ENCODE measurements at places on chromosomes 2 and 18.

GRCh38 chr2:134739879-134740301 lies 21.1 kb upstream of the TMEM163 start:
- DNase-seq: no peak

DNA sequence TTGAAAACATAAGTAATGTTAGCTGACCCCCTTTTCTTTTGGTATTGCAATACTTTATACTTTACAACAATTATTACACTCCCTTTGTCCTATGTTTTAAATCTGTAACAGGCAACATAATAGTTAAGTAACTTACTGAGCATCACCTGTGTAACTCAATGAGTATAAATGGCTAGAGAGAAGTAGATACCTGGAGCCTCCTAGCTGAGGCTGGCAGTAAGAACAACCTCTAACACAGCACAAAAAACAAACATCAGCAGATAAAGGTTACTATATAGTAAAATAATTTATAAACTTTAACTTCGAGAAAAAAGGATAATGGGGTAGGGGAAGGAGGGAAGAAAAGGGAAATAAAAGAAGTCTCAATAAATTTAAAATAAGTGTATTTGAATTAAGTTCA lies 73.1 kb upstream of the ST8SIA5 start:
- DNase-seq: no peak

DNA sequence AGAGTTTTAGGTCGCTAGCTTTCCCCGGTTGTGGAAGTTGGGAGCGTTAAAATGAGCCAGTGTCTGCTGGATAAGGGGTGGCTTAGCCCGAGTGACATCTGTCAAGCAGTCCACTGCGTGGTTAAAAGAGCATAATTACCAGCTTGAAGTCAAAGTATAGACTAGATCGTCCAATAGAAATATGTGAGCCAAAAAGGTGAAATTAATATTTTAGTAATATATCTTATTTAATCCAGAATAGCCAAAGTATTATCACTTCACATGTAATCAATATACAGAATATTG lies 654 bp downstream of the COMMD1 start:
- no peak for DNase-seq

- no peak for DNase-seq
These were observed 141.4 kb downstream of the CYP26B1 start for GRCh38 chr2:72006188-72006736.

DNA sequence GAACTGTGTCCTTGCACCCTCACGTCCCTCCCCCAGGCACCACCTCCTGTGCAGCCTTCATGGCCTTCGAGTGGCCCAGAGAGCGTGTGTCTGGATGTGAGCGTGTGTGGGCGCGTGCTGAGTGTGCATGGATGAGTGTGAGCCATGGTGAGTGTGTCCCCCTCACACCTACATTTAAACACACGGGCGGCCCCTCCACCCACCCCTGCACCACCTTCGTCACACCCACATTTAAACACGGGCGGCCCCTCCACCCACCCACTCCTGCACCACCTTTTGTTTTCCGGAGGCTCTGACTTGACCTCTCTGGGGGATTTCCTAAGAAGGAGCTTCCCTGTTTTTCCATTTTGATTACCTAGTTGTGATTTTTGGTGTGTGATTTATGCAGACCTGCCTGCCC lies 17.8 kb downstream of the DTYMK start:
- no peak for DNase-seq

DNA sequence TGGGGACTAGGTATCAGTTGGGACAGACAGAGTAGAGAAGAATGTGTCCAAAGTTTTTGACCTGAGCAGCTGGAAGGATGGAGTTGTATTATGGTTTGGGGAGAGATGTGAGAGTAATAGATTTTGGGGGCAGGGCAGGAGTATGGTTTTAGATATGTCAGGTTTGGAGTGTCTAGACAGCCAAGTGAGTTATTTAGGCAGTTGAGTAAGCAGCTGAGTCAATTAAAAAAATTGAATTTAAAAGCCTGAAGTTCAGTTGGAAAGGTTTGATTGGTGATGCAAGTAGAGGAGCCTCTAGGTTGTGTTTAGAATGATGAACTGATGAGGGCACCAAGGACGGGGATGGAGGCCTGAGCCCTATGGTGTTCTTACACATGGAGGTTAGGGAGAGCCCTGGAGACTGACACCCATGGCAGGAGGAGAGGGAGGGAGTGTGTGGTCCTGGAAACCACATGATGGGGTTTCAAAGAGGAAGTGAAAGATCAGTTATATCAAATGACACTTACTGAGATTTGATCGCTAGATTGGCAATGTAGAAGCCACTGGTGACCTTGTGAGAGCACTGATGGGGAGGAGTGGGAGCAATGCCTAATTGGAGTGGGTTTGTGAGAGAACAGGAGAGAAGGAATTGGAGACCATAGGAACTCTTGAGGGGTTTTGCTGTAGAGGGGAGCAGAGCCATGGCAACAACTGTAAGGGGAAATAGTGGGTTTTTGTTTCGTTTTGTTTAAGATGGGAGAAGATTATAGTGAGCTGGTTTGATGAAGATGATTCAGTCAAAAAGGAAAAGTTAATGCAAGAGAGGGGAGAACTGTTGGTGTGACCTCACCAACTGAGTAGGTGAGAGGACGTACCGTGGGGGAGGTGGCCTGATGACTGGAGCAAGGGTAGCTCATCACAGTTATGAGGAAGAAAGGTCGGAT lies 10.3 kb downstream of the ITGA6 start:
- DNase-seq: no peak

GRCh38 chr2:102888514-102888913 lies 126.7 kb downstream of the TMEM182 start:
- no peak for DNase-seq

GRCh38 chr2:160380611-160381010 lies 113.0 kb downstream of the RBMS1 start:
- no peak for DNase-seq

DNA sequence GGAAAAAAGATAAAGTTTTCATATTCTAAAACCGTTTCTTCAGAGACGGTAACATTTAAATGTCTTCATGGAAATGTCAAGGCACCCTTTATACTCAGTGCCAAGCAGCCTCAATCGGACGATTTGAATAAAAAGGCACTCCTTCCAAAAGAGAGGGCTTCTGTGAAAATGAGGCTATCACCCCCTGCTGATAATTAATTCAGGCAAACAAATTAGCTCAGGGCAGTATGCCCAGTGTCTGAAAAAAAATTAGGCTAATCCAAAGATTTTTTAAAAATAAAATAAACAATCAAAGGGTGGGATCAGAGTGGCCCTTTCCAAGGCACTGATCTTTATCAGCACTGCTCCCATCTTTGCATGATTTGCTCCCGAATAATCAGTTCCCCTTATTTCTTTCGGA lies 151.0 kb upstream of the PID1 start:
- no peak for DNase-seq

- no peak for DNase-seq
These were observed 39.1 kb downstream of the EHBP1 start for GRCh38 chr2:62744603-62745002.

DNA sequence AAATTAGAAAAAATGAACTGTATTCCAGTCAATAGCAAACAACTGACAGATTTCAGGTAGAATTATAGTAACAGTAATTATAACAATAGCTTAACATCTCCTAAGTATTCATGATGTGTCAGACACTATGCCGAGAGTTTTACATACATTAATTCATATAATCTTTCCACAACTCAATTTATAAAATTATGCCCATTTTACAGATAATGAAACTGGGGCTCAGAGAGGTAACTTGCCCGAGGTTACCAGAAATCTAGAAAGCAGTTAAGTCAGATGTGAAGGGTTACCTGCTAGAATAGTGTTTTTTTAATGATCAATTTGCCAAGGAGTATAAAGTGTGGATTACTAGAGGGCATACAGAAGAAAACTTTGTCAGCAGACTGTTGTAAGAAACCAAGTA lies 12.2 kb downstream of the NBAS start:
- no peak for DNase-seq

DNA sequence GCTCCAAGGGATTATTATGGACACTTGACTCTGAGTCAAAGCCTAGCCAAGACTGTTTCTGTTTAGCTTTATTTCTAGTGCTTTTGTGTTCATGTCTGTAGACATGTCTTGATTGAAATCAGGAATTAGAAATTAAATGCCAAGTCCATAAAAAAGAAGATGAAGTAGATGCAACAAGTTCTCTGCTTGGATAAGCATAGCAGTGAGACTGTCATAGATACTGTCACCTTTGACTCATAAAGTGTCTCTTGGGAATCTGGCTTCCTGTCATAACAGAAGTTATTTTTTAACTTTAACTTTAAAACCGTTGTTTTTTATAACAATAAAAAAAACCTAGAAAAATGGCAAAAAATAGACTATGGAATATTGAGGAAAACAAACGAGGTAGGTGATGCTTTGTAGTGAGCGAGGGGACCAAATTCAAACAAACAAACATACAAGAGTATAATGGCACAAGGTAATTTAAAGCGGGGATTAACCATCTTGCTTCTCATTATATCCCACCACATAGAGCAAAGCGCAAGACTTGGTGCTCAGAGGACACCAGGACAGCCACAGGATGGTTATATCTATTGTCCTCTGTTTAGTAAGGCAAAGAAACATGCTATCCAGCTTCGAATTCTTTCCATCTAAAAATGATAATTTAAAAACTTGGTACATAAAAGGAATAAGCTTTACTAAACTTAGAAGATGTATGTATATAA lies 64.6 kb downstream of the CD226 start:
- no peak for DNase-seq

DNA sequence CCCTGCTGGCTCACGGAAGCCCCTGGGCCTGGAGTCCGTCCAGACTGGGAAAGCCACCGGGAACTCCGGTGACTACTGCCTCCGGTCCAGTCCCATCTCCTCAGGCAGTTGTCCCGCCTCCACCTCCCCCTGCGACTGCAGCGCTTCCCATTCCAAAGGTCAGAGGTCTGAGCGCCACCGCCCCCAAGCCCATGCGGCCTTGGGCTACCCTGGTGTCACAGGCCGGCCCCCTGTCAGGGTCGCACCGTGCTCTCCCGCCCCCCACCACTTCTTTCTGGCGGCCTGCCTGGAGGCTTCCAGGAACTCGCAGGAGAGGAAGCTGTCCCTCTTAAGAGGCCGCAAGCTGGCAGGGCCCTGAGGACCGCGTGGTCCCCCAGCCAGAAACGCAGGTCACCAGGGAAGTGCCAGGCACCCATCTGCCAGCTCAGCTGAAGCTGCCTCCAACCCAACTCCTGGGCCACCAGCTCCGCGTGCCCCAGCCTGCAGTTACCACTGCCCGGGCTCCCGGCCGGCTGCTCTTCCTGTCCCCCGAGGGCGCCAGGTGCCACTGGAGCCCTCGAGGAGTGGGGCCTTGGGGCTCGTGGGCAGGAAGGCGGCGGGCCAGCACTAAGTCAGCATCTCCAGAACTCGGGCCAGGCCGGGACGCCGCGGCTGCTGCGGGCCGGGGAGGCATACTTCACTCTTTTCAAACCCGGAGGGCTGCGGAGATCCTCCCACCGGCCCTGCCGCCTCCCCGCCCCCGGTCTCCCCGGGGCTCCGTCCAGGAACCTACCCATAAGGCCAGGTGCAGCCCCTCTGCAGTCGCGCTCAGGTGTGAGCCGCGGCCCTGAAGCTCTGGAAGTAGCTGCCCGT lies 83.3 kb upstream of the POMC start:
- peak; percentile 49 for DNase-seq

- DNase-seq: no peak
These were observed 37.6 kb upstream of the SLC4A10 start for GRCh38 chr2:161586517-161587167.

GRCh38 chr2:26634636-26635230 lies 6.4 kb downstream of the CIB4 start:
- no peak for DNase-seq

DNA sequence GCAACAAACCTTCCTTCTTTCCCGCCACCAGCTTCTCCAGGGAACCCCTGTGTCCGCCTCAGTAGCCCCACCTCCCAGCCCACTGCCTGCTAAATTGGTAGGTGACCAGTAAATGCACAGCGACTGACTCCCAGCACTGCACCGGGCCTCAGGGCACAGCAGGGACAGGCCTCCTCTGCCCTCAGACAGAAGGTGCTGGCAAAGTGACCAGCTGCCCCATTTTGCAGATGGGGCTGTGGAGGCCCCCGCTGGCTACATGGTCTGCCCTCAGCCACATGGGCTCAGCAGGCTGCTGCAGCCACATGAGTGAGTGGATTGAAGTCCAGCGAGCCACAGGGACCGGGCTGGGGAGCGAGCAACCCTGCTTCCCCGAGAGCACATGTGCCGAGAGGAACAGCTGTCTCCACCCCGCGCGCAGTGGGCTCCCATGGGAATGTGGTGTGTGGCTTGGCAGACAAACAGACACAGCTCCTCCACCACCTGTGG lies 7.8 kb upstream of the NPPC start:
- DNase-seq: no peak
